Fibroblast of lung (primary cell): ENCODE measurements at places on chromosomes 13 and 19. TPM values are rescaled to one million over a fixed set of nuclear protein-coding genes. Genes with fewer than 3 reads are reported as not detected.

SIN3B gene
- 22.3 and 32.9 TPM in 2 replicates for total RNA-seq

PPM1N gene
- total RNA-seq = 1.8 and 2.8 TPM in 2 replicates

EID2B gene
- 3.1 and 4.1 TPM in 2 replicates for total RNA-seq

MCF2L gene
- 1.0 and 3.3 TPM in 2 replicates for total RNA-seq

ZNF563 gene
- total RNA-seq = 3.1 and 5.3 TPM in 2 replicates

DNA sequence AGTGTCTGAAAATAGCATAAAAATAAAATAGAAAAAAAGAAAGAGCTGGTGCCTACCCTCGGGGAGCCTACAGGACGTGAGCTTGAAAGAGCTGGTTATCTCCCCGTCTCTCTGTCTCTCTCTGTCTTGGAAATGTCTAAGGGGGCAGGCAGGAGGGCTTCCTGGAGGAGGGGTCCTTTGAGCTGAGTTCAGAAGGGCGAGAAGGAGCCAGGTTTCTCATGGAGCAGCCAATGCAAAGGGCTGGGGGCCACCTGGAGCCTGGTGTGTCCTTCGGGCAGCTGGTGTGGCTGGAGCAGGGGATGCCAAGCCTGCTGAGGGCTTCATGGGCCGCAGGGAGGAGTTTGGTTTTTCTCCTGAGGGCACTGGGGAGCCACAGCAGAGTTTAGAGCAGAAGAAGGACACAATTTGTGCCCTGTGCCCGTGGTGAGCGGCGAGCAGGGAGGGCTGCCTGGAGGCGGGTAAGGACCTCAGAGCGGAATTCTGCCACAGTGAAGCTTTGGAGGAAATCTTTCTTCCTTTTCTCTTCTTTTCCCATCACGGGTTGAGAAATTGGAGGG is 38.7 kb downstream of the EFNA2 start:
- DNase-seq = no peak

DNA sequence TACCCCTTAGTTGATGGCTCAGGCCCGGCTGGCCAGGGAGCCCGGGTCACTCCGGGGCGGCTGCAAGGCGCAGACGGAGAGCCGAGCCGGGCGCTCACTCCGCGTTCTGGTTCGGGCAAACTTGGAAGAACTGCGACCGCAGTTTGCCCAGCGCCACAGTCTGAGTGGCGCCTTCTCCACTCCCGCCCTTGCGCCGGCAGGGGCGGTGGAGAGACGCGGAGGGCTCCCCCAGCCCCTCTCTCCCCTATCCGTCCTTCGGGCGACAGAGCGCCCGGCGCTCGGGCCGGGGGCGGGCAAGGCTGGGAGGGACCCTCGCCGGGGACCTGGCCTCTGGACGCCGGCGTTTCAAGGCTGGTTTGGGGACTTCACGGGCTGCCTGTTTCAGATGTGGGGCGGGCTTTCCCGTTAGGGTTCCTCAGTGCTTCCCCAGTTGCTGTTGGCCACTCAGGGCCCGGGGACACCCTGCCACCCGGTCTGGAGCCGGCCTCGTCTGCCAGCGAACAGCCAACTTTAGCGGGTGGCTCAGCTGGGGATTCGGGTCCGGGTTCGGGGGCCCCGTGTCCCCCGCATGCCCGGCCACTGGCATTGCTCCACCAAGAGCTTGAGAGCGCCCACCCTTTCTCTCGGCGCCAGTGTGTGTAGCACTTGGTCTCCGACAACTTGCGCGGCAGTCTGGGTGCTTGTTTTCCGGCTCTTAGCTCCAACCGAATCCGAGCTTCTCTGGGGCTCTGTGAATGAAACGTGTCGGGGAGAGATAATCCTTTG is 1.5 kb downstream of the GPC6 start:
- peak; percentile 91 for DNase-seq

DNA sequence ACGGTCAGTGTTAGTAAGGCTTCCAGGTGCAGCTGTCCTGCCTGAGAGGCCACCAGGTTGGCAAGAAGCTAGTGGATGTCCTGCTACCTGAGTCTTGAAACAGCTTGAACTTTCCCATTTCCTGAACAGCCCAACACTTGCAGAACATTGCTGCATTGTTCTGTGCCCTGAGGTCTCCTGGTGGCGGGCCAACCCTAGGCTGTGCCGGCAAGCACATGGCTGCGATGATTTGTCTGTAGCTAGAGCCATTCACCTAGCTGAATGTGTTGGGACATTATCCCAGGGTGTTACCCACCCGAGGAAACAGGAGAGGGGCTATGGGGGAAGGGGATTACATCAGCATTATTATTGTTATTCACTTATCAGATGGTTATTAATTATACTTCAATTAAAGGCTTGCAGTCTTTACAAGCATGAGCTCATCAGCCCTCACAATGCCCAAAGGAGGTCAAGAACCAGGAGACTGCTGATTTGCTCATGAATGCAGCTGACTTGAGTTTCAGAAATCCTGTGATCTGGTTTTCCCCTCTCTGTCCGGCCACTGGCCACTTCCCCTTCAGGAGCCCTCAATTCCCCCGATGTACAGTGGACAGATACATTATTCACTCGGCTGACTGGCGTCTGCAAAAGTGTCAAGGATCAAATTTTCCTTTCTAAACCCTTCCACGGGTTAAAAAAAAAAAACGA is 187.6 kb upstream of the TSC22D1 start:
- DNase-seq = no peak

DNA sequence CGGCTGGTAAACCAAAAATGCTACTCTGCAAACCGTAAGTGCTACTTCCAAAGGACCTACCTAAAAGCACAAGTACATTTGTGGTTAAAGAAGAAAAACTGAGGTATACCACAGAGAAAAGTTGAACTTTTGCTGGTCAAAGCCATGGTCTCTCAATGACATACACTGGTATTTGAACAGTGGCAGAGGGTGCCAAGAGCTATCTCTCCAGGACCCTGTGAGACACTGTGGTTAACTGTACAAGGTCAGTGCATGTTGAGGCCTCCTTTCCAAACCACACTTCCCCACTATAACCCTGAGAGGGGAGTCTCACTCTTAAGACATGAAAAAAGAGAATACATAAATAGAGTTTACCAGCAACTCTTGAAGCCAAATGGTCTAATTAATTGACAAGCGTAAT is 49.5 kb downstream of the COL4A1 start:
- no peak for DNase-seq

DNA sequence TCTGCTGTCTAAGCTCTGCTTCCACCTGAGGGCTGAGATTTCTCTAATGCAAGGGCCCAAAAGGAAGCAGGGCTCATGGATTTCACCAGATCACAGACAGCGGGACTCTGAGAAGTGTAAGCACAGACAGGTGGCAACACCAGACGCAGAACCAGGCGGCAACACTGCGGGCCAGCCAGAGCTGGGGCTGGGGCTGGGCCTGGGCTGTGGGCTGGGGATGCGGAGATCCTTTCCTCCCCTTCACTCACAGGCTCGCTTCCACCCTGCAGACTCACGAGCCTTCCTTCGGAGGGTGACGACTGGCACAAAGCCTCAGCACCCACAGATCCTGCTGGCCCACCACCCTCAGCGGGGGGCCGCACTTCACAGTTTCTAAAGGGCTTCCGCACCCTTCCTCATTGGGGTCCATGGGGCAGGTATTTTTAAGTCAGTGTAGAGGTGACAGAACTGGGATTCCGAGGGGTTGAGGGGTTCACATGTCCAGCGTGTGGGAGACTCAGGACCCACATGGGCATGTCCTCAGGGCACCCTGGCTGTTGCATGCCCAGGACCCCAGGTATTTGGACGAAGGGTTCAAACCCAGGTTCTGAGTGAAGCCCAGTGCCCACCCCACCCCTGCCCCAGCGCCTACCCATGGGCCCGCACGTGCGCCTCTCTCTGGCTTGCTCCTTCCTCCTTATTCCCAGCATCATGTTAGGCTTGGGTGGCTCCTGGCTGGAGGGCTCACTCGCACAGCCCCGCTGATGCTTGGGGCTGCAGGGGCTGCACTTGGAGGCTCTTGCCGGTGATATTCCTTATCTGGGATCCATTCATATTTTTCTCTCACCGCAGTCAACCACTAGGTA is 137.3 kb upstream of the GPR12 start:
- no peak for DNase-seq

- DNase-seq = peak; percentile 20
Observed at GRCh38 chr19:16895467-16896145, 6.8 kb downstream of the F2RL3 start.

- DNase-seq = peak; percentile 49
Observed at GRCh38 chr19:33395561-33396550, 22.3 kb downstream of the CEBPG start.

GRCh38 chr13:110283736-110284517 is 23.0 kb downstream of the COL4A1 start:
- peak; percentile 59 for DNase-seq

GRCh38 chr13:111390522-111391270 is 70.3 kb downstream of the TEX29 start:
- DNase-seq = no peak

DNA sequence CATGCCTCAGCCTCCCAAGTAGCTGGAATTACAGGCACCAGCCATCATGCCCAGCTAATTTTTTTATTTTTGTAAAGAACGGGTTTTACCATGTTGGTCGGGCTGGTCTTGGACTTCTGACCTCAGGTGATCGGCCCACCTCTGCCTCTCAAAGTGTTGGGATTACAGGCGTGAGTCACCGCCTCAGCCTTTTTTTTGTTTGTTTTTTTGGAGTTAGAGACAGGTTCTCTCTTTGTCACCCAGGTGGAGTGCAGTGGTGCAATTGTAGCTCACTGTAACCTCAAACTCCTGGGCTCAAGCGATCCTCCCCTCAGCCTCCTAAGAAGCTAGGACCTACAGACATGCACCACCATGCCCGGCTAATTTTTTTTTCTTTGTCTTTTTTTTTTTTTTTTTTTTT is 15.6 kb upstream of the NOTCH3 start:
- no peak for DNase-seq
